ENCODE measurements at places on chromosomes 1 and 21. TPM values are rescaled to one million over a fixed set of nuclear protein-coding genes. Genes with fewer than 3 reads are reported as not detected.

The S100A7A gene
- total RNA-seq, result not detected

The DMRTA2 gene
- total RNA-seq, result 0.26 TPM

The KLHDC7A gene
- 1.4 TPM for total RNA-seq

The PARK7 gene
- 337 TPM for total RNA-seq

The ASCL5 gene
- total RNA-seq, result 0.13 TPM

The CAMTA1 gene
- total RNA-seq, result 69.2 TPM

The CDA gene
- 29.1 TPM for total RNA-seq

The CASQ2 gene
- total RNA-seq, result not detected

The UBXN10 gene
- total RNA-seq, result not detected

The AZIN2 gene
- total RNA-seq, result 0.66 TPM

The ADAMTS5 gene
- not detected for total RNA-seq

The TMPRSS3 gene
- total RNA-seq, result 0.57 TPM

The COL24A1 gene
- 0.06 TPM for total RNA-seq

The NBPF10 gene
- total RNA-seq, result 0.98 TPM

The TDRD5 gene
- not detected for total RNA-seq

The CD247 gene
- total RNA-seq, result 0.93 TPM

The AK5 gene
- total RNA-seq, result 7.9 TPM

The PBX1 gene
- total RNA-seq, result 15.9 TPM

The MCOLN2 gene
- 2.3 TPM for total RNA-seq

The DISC1 gene
- 0.10 TPM for total RNA-seq

The MAP10 gene
- total RNA-seq, result 0.83 TPM

The PADI3 gene
- 0.89 TPM for total RNA-seq

The UBL4B gene
- total RNA-seq, result not detected

The LCE1B gene
- not detected for total RNA-seq

The PLA2G2A gene
- not detected for total RNA-seq

The APCS gene
- total RNA-seq, result not detected

The NBPF8 gene
- total RNA-seq, result 5.1 TPM

The RGSL1 gene
- total RNA-seq, result not detected

The XCL1 gene
- not detected for total RNA-seq

The SPRR2G gene
- not detected for total RNA-seq

The RIPK4 gene
- 17.9 TPM for total RNA-seq

The SH3BGR gene
- total RNA-seq, result 0.30 TPM

The RGS4 gene
- total RNA-seq, result not detected

The CAPN8 gene
- total RNA-seq, result 1.6 TPM

The FYB2 gene
- total RNA-seq, result not detected

The B3GALT5 gene
- 0.18 TPM for total RNA-seq

The NTMT2 gene
- total RNA-seq, result not detected

The CSDE1 gene
- 128 TPM for total RNA-seq

The JAM2 gene
- not detected for total RNA-seq

The GBP6 gene
- not detected for total RNA-seq

The BSND gene
- not detected for total RNA-seq

The KCNE1 gene
- not detected for total RNA-seq

The IKBKE gene
- total RNA-seq, result 6.0 TPM

Data from A549 treated with Mapracorat at 1 μM for 4 hours (cell line).